ENCODE measurements at places on chromosomes 6 and 20.

DNA sequence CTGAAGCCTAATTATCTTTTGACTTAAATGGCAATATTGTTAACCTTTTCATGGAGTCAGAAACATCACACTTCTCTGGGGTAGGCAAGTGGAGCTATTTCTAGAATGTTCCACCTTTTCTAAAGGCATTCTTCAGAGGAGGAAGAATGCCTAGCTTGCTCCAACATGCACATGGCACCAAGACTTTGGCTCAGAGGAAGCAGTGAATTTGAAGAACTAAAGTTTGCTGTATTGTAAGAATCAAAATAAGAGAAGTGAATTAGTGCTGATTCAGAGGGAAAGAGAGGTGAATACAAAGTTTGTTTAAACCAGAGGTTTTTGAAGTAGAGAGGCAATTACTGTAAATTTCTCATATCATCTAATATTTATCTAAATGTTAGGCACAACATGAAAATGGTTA lies 92.2 kb downstream of the SOBP start:
- no peak for DNase-seq

DNA sequence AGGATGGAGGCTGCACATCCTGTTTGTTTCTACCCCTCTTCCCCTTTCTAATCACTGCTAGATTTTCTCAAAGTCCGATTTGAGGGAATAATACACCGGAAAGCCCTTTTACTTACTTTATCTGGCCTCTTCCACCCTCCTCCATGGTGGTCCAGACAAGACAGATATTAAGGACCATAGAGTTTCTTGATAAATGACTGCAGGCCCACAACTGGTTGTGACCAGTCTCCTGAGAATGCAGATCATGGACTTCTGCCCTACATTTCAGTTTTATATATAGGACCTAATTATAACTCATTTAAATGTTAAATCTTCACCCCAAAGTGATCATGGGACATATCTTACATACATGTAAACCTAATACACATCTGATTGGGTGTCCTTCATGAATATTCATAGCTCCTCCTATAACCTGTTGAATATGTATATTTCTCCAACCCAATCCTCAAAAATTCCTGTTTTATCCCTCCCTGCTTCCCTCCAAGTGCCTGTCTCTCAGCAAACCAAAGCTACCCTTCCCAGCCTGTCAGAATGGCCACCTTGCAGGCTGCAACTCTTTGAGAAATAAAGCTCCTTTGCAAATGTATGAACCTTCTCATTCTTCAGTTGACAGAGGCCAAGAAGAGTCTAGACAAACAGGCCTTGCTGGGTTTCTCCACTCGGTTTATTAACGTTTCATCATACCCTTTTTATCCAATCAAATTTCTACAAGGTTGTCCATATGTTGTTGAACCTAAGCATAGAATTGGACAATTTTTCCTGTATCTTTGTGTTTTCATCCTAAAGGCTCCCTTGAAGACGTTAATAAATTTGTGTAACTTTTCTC lies 133.1 kb downstream of the HFE start:
- DNase-seq: no peak

DNA sequence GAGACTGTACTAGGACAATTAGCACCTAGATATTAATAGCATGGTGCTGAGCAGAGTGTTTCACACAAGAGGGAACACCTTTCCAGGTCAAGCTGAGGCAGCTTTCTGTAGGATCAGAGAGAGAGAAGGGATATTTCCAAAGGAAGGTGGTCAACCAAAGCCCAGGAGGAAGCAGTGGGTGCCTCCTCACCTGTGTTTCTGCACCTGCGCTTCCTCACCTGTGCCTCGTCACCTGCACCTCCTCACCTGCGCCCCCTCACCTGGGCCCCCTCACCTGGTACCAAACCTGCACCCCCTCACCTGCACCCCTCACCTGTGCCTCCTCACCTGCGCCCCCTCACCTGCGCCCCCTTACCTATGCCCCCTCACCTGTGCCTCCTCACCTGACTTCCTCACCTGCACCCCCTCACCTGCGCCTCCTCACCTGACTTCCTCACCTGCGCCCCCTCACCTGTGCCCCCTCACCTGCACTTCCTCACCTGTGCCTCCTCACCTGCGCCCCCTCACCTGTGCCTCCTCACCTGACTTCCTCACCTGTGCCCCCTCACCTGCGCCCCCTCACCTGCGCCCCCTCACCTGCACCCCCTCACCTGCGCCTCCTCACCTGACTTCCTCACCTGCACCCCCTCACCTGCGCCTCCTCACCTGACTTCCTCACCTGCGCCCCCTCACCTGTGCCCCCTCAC lies 67.9 kb downstream of the TTLL2 start:
- DNase-seq: no peak

GRCh38 chr20:57761413-57761734 lies 51.6 kb upstream of the PMEPA1 start:
- no peak for DNase-seq

DNA sequence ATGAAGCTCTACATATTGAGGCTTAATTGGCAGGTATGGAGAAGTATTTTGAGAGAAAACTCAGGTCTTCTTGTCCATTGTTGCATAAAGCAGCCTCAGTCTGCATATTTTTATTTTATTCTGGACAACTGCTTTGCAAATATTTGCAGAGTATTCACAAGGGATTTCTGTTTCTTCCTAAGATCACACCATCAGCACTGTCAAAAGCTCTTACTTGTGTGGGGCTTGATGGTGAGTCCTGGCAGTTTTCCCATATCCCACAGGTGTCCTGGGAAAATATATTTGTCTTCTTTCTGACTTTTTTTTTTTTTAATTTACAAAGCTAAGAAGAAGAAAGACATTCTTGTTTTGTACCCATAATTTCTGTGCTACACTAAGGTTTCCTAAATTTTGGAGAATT lies 16.9 kb upstream of the MLIP start:
- DNase-seq: no peak

DNA sequence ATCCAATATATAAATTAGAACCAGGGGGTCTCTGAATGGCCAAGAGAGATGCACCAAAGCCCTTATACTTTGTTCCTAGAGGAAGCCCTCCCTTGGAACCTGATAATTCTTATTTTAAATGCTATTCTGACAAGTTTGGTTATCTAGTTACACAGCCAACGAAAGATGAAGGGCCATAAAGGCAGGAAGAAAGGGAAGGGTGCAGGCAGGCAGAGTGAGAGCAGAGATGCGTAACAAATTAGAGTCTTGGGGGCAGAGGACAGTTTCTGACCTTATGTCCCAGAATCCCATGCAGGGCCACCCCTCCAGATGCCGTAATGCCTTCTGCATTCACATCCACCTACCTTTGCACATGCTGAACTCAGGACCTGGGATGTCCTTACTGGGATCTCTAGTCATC lies 344.6 kb upstream of the ARID1B start:
- no peak for DNase-seq

- DNase-seq: no peak
These were observed 30.9 kb upstream of the RBM24 start for GRCh38 chr6:17250237-17250636.

DNA sequence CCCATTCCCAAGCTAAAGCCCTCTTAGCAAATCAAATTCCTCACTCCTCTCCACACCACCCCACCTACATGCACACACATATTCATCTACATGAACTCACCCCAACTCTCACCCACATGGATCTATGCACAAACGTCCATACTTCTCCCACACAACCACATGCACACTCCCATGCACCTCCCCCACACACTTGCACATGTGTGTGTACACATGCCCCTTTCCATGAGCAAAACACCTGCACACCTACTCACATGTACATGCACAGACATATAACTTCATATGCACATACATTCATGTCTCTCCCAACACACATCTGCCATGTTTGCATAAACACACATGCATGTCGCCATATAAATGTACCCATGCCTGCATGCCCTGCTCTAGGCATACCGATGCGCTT lies 22.8 kb upstream of the CST1 start:
- no peak for DNase-seq

GRCh38 chr6:111283707-111284106 lies 196.4 kb downstream of the SLC16A10 start:
- DNase-seq: no peak

DNA sequence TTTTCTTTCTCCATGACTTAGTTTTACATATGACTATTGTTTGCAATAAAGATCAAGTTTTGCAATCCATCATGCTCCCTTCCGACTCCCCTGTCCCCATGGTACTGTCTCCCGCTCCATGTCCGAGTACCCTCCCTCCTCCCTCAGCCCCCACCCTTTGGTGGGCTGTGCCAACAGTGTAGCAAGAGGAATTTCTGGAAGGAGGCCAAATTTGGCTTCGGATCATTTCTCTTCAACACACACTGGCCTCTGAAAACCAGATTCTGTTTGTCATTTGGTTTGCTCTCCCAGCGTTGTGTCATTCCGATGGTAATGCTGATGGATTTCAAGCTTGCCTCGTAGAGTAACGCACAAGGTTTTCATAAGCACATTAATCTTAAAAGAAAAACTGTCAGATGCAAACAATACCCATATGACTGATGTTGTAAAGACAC lies 22.9 kb upstream of the PAX1 start:
- DNase-seq: no peak

DNA sequence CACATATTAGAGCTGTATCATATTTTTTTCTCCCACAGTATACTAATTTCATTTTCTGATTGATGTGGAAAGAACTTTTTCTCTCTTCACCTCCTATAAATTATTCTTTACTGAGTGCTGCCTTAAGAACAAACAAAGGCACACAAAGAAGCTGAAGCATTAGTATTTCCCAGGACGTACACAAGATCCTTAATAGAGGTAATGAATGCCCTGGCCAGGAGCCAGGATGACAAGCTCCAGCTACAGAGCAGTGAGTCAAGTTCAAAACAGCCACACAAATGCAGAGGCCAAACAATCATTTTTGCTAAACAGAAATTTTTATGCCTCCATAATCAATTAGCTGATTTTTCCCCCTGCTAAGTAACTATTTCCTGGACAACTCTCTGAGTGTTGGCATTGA lies 639.6 kb downstream of the EPHA7 start:
- no peak for DNase-seq

- DNase-seq: peak; percentile 97
These were observed at the start of gene NRM for GRCh38 chr6:30690403-30691207. Gene NRM, minus strand, starts transcription at chr6:30690984. Its CDS starts 10 bp downstream, at chr6:30690974.

- peak; percentile 49 for DNase-seq
These were observed 58.2 kb downstream of the DNAH8 start for GRCh38 chr6:38773338-38773737.

DNA sequence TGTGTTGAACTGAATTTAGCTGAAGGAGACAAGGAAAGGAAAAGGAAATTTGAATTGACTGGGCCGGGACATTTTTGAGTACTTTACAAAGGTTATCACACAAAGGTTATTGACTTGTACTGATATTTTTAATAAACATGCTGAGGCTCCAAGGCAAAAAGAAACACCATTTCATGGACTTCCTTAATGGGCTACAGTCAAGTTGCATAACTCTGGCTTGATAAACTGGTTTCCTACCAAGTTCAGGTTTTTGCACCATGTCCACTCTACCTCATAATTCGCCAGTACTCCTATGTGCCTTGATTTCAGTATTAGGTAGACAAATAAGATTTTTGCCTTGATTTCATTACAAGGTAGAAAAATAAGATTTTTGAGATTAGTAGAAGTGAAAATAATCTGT lies 65.8 kb upstream of the FUT9 start:
- DNase-seq: no peak

- DNase-seq: no peak
These were observed 64.6 kb downstream of the RNF144B start for GRCh38 chr6:18451756-18452155.

DNA sequence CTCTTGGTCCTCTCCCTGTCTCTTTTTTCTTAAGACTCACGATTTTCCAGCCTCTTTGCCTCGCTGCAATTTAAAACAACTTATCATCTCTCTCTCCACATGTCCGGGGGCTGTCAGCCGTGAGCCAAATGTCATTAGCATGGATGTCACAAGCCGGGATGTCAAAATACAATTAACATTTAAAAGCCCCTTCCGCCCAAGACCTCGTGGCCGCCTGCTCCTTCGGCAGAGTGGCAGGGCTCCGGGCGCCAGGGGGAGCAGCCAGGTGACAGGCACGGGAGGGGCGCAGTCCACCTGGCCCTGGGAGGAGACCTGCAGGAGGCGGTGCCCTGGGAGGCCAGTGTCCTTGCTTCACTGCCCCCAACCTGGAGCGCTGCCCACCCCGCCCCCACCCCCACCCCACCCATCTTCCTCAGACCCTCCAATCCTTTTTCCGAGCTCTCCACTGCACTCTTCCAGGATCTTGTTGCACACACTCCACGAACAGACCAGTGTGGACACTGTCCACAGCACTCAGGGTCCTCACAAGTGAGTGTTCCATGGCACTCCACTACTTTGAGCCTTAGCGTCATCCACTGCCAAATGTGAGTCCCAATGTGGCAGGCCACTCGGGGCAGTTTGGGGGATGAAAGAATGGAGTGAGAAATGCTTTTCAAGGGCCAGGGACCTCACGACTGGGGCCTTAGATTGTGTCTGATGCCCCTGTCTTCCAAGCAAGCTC lies 5.6 kb upstream of the GRM4 start:
- peak; percentile 92 for DNase-seq

- no peak for DNase-seq
These were observed 11.1 kb upstream of the VAPB start for GRCh38 chr20:58377766-58378401.

- no peak for DNase-seq
These were observed 165.8 kb downstream of the ZFAND3 start for GRCh38 chr6:37985355-37985754.

- no peak for DNase-seq
These were observed 61.3 kb downstream of the ZDHHC14 start for GRCh38 chr6:157442291-157442690.

DNA sequence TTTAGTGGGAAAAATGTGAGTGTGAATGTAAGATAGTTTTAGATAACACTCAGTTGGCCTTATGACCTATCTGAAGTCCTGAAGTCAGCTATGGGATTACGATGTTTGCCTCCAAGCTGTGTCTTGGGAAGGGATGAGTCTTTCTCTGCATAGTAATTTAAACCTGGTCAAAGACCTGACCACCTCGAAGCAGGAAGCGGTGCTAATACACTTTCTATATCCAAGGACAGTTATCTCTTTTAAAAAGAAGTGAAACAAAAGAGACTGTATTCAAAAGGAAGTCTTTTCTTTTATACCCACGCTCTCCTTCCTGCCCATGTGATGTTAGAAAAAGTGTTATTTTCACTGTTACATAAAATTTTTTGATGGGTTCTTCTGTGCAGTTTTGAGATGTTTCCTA lies 94.9 kb downstream of the JARID2 start:
- no peak for DNase-seq

DNA sequence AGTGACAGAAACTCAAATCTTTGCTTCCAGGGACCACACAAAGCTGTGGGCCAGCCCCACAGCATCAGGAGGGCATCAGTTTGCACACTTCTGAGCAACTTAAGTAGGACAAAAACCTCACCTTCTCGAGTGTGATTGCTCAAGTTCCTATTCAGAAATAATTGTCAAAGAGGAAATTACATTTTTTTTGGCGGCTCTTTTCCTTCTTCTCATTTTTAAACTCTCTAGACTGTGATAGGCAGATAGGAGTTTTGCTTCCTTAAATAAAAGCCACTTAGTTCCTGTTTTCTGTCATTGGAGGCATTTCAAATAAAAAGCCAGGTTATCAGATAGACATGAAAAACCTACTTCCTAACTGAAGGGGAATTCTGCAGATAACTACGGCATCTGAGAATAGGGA lies 11.2 kb upstream of the TAGAP start:
- no peak for DNase-seq

- DNase-seq: peak; percentile 87
These were observed 54.2 kb upstream of the HLA-A start for GRCh38 chr6:29887819-29888776.

- no peak for DNase-seq
These were observed 17.0 kb downstream of the AKIRIN2 start for GRCh38 chr6:87684895-87685654.

- DNase-seq: no peak
These were observed 161.6 kb downstream of the ADAT2 start for GRCh38 chr6:143288923-143289322.

All from H7 (cell line).